PC-3 (cell line): ENCODE measurements at places on chromosomes 6 and 20. TPM values are rescaled to one million over a fixed set of nuclear protein-coding genes. Genes with fewer than 3 reads are reported as not detected.

- no peak overlapping the region for H3K4me3 ChIP-seq
- no peaks in the 10 kb centered on the region for H3K27me3 ChIP-seq
- peaks cover 7% of the 10 kb centered on the region; the same call in 1 of the 2 replicates for H3K4me1 ChIP-seq
- H3K27ac ChIP-seq = no peak overlapping the region
- peak; percentile 47 for DNase-seq
- H3K36me3 ChIP-seq = no peaks in the 10 kb centered on the region
These were observed 62.2 kb downstream of the FILIP1 start for GRCh38 chr6:75431379-75431778.

- no peak for DNase-seq
- H3K36me3 ChIP-seq = no peaks in the 10 kb centered on the region
- H3K27ac ChIP-seq = no peak overlapping the region
- H3K4me1 ChIP-seq = peaks cover 5% of the 10 kb centered on the region
- H3K27me3 ChIP-seq = no peaks in the 10 kb centered on the region
These were observed 1.6 kb upstream of the GPLD1 start for GRCh38 chr6:24490948-24491347.

DNA sequence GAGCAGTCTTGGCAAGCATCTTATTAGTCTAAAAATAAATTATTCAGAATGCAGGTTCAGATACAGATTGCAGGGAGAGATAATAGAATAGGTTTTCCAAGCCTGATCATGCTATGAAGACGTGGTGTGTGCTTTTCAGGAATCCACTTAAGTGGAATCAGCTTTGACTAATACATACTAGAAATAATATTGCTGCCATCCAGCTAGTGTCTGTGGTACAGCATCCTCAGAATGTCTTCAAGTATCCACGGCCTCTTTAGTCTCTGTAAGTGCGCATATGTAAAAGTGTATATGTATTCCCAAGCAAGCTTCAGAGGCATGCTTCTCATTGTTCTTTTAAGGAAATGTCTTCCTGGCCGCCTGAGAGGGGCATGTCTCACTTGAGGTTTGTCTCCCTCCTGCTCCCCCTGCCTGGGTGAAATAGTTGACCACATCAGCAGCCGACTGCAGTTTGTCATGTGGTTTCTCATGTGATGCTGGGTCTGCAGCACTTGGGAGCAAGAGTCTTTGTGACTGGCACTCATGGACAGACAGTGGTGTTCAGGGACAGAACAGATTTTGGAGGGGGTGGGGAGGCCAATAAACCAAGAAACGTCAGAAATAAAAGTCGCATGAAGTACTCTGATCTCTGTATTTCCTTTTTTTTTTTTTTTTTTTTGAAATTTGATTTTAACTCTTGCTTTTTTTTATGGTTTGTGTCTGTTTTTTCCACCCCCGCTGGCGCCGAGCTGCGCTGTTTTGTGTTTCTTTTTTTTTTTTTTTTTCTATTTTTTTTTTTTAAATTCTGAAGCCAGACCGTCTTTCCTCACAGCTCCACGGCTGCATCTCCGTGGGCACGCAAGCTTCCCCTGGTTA is 150.8 kb downstream of the PRL start:
- H3K27ac ChIP-seq = no peak overlapping the region
- no peak for DNase-seq
- H3K4me3 ChIP-seq = no peak overlapping the region

DDX43 gene
- not detected in 2 replicates for total RNA-seq

DNA sequence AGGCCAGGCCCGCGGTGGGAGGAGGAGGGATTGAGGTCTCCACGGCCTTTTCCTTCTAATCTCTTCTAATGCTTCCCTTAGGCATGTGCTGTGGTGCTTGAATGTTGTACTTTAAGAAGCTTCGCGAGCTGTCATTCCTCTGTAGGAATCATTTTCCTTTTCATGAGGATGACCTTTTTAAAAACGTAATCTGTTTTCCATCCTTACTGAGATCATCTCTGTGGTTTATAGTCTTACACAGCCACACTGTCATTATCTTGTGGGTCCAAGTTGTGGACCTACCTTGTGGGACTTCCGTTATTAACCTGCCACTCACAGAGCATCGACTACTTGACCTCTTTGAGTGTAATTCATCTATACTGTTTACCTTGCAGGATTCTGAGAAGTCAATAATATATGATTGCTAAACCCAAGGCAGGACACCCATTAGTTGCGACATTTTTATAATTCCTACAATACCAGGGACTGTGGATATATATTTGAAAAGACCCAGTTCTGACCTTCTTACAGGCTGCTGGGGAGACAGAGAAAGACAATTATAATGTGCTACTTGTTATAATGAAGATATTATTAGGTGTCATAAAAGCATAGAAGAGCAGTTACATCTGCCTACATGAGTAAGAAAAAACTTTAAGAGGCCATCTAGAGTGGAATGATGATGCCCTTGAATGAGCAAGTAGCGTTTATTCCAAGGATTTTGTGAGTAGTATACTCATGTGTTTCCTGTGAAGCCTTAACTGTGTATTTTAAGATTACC is 842 bp downstream of the SLC25A27 start:
- no peaks in the 10 kb centered on the region for H3K27me3 ChIP-seq
- no peak for DNase-seq
- H3K4me1 ChIP-seq = peaks cover 27% of the 10 kb centered on the region

TNFRSF6B gene
- total RNA-seq = 41.6 and 59.0 TPM in 2 replicates

MLIP gene
- total RNA-seq = not detected in 2 replicates

DNA sequence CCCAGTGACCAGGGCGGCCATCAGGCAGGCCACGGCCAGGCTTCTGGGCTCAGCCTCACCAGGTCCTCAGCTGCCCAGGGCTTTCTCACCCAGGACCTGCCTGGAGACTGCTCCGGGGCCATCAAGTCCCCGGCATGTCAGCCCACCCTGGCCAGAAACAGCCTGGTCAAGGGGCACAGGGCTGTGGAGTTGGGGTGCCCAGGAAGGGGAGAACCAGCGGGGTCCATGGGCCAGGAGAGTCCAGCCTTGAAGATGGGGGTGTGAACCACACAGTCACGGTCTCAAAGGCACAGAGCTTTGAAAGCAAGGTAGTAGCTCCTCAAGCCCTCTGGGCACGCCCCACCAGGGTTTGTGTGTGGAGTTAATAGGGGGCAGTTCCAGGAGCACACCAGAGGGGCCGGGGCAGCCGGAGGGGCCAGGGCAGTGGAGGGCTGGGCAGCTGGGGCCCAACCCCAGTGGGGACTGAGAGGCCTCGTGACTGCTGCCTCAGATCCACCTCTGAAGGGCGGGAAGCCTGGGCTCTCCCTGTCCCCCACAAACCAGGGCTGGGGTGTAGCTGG is 48.0 kb upstream of the BHLHE23 start:
- no peaks in the 10 kb centered on the region for H3K36me3 ChIP-seq
- H3K27me3 ChIP-seq = peaks cover 55% of the 10 kb centered on the region
- H3K27ac ChIP-seq = no peak overlapping the region

B4GALT5 gene
- total RNA-seq = 18.1 and 24.1 TPM in 2 replicates

DNA sequence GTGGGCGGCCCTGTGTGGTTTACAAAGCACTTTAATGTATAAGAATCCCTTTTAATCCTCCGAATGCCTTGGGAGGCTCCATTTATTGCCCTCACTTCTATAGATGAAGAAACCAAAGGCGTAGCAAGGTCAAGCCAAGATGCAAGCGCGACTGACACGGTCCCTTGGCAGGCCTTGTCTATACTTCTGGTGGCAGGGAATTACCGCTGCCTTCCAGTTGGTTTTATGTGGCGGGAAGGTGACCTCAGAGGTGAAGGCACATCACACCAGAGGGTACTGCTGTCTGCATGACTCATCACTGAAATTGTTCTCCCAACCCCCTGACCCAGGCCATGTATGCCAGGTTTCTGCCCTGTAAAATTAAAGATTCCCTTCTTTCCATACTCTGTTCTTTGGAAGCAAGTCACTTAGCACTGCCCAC is 36.1 kb upstream of the NAA20 start:
- DNase-seq = peak; percentile 64
- H3K4me1 ChIP-seq = peaks cover 59% of the 10 kb centered on the region
- no peak overlapping the region for H3K4me3 ChIP-seq
- no peaks in the 10 kb centered on the region for H3K27me3 ChIP-seq

- DNase-seq = peak; percentile 57
- no peak overlapping the region for H3K4me3 ChIP-seq
These were observed 142.0 kb downstream of the FAM83B start for GRCh38 chr6:54988576-54988975.

DNA sequence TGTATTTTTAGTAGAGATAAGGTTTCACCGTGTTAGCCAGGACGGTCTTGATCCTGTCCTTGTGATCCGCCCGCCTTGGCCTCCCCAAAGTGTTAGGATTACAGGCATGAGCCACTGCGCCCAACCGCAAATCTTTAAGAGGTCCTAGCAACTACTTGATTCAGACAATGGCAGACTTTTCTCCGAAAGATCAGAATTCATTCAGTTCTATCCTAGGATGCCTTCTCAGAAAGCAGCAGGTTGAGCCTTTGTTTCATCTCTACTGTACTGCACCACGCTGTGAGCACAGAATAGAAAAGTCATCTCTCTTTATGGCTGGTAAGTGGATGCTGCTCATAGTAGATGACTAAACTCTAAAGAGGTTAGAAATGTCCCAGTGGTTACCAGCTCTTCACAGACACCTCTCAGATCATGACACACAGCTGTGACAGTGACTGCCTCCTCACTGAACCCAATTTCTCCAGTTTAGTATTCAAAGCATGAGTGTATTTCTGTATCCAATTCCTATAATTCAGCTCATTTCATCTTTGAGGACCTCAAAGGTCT is 6.0 kb upstream of the HSF2 start:
- H3K27ac ChIP-seq = no peak overlapping the region
- H3K4me3 ChIP-seq = no peak overlapping the region
- no peaks in the 10 kb centered on the region for H3K36me3 ChIP-seq
- no peaks in the 10 kb centered on the region for H3K4me1 ChIP-seq
- no peak for DNase-seq
- H3K27me3 ChIP-seq = no peaks in the 10 kb centered on the region

POM121L2 gene
- not detected in 2 replicates for total RNA-seq

TBCC gene
- 32.3 and 36.5 TPM in 2 replicates for total RNA-seq

DNA sequence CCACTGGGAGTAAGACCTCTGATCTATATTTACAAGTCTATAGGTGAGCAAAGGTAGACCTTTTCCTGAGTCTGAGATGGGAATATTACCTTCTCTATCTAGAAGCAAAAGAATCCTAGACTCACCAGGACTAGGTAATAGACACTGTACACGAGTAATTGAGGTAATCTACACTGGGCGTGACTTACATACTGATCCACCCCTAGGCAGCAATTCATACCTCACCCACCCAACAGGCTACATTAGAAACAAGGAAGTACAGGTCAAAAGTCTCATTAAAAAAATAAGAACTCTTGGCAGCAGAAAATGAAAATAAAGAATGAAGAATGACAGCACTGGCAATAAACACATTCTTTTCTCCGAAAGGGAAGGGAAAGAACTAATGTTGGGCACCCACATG is 7.6 kb downstream of the CSNK2A1 start:
- peaks cover 22% of the 10 kb centered on the region for H3K36me3 ChIP-seq
- no peak for DNase-seq
- no peak overlapping the region for H3K4me3 ChIP-seq
- no peaks in the 10 kb centered on the region for H3K27me3 ChIP-seq
- H3K27ac ChIP-seq = no peak overlapping the region

SLC4A11 gene
- 23.7 and 26.8 TPM in 2 replicates for total RNA-seq

ZNF391 gene
- 1.7 and 5.9 TPM in 2 replicates for total RNA-seq

- no peaks in the 10 kb centered on the region for H3K36me3 ChIP-seq
- DNase-seq = no peak
- peaks cover 18% of the 10 kb centered on the region for H3K27me3 ChIP-seq
- peaks cover 3% of the 10 kb centered on the region; the same call in 1 of the 2 replicates for H3K4me1 ChIP-seq
- H3K27ac ChIP-seq = no peak overlapping the region
These were observed 1.2 kb downstream of the GFRA4 start for GRCh38 chr20:3661814-3662665.

DNA sequence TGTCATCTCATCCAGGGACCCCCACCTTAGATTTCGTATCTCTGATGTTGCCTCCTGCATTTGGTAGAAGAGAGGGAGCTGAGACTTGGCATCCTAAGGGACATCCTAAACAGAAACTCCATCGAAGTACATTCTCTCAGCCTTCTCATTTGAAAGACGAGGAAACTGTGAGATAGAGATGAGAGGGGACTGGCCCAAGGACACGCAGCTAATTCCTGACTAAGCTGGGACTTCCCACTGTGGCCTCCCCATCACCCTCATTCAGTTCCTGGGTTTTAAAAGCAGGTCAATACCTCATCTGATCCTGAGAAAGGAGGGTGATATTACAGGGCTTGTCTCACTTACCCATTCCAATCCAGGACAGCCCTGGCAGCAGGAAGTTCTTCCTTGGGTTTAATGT is 855 bp upstream of the WFDC5 start:
- H3K4me1 ChIP-seq = no peaks in the 10 kb centered on the region
- DNase-seq = no peak
- no peak overlapping the region for H3K4me3 ChIP-seq
- no peaks in the 10 kb centered on the region for H3K36me3 ChIP-seq
- no peak overlapping the region for H3K27ac ChIP-seq

DNA sequence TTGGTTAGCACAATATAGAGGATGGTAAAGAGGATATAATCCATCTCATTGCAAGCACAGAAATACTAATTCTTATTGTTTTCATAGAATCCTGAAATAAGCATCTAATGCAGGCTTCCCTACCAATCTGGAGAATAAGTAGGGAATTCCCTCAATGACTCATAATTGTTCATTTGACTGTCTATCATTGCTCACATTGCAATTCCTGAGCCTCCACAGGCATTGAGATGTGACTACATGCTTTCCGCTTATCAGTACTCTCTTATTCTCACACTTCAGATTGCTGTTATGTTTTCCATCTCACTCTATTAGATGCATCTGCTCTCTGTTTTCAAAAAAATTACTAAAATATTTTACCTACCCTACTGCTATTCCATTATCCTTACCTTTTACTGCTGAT is 216.2 kb upstream of the PRSS16 start:
- peaks cover 8% of the 10 kb centered on the region; the same call in 1 of the 2 replicates for H3K4me1 ChIP-seq
- DNase-seq = peak; percentile 65
- H3K36me3 ChIP-seq = no peaks in the 10 kb centered on the region
- H3K27me3 ChIP-seq = no peaks in the 10 kb centered on the region

GPLD1 gene
- total RNA-seq = 1.3 and 3.9 TPM in 2 replicates

C20orf141 gene
- not detected in 2 replicates for total RNA-seq

TAGAP gene
- not detected in 2 replicates for total RNA-seq

GRCh38 chr6:113595911-113596376 is 261.2 kb upstream of the MARCKS start:
- H3K27me3 ChIP-seq = no peaks in the 10 kb centered on the region
- no peak for DNase-seq
- no peaks in the 10 kb centered on the region for H3K36me3 ChIP-seq
- no peak overlapping the region for H3K4me3 ChIP-seq

IPCEF1 gene
- total RNA-seq = 0.12 and 0.29 TPM in 2 replicates

DNA sequence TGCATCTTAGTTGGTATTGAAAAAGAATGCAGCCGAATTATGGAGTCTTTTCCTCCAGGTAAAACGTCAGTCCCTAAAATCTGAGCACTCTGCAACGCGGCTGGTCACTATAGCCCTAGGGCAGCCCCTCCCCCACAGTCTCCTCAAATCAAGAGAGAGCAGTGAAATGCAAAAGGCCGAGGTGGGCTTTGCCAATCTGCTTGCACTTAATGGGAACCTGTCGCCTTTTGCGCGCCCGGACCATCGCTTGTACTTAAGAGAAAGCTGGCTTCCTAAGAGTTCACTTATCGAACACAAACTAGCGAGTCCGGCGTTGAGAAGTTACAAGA is 447 bp downstream of the MCM3 start:
- H3K4me3 ChIP-seq = peak overlapping the region; percentile 93
- H3K4me1 ChIP-seq = peaks cover 22% of the 10 kb centered on the region
- DNase-seq = peak; percentile 47
- H3K27ac ChIP-seq = peak overlapping the region; percentile 62
- no peaks in the 10 kb centered on the region for H3K27me3 ChIP-seq

GRCh38 chr20:6683021-6683977 is 84.2 kb upstream of the BMP2 start:
- DNase-seq = no peak
- no peak overlapping the region for H3K4me3 ChIP-seq
- peaks cover 21% of the 10 kb centered on the region; the same call in 1 of the 2 replicates for H3K27me3 ChIP-seq
- H3K27ac ChIP-seq = no peak overlapping the region

TRDN gene
- total RNA-seq = not detected in 2 replicates
